ENCODE measurements at places on chromosomes 3 and 15.

DNA sequence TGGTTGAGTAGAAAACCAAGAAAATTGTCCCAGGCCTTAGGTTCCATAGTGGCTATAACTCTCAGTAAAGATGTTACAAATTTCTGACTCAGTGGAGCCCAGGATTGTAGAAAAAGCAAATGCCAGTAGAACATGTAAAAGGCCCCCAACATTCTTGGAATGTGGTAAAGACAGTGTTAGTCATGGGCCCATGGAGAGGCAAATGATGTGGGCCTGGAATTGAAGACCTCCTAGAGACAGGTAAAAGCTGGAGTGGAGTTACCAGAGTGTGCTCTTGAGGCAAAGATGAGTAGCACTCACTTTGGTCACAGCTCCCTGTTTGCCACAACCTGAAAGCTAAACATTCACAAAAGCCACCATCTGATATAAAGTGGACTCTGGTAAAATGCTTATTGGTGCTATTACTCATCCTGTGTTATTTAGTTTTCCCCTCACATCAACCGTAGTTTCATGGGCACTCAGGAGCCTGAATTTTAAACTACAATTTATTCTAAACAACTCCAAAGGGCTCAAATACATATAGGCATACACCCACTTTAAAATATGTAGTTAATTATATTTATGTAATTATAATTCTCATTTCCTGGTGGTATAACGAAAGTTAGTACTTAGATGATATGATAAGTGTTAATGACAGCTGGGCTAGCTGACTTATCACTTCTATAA is 359.6 kb upstream of the NECTIN3 start:
- no peak for DNase-seq

DNA sequence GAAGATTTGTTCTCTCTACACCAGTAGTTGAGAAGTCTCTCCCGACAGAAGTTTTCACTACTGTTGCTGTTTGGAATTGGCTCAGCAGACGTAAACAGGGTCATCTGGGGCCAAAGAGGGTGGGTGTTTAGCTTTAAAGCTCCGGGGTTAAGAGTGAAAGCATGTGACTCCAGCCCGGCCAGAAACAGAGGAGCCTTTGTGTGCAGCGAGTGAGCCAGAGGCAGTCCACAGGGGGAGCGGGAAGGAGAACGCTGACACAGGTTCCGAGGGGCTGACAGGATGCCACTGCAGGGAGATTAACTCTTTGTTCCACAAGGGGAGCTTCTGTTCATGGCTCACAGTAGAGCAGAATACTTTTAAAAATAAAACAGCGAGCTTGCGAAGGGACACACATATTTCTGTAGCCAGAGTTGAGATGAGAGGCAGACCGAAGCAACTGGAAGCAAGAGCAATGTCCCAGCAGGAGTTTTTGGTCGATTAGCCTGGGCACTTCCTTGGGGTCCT is 26.9 kb downstream of the BMF start:
- no peak for DNase-seq

DNA sequence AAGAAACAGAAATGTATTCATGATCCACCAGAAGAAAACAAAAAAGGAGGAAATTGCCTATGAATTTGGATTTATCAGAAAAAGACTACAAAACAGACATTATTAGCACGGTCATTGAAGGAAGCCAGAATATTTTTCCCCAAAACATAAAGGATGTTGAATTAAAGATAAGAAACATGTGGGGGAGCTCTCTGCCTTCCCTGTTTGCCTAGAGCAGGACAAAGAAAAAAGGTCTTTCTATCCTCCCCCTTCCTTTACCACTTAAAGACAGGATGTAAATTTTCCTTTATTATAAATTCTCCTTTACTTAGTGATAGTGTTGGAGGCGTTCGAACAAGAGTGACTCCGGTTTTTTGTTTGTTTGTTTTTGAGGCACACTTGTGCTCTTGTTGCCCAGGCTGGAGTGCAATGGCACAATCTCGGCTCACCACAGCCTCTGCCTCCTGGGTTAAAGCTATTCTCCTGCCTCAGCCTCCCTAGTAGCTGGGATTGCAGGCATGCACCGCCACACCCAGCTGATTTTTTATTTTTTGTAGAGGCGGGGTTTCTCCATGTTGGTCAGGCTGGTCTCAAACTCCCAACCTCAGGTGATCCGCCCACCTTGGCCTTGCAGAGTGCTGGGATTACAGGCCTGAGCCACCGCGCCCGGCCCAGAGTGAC is 14.9 kb upstream of the RPN1 start:
- no peak for DNase-seq

- no peak for DNase-seq
Measured at GRCh38 chr3:52269776-52270175, 8.7 kb downstream of the WDR82 start.

- DNase-seq, result no peak
Measured at GRCh38 chr3:149013726-149014125, 22.4 kb downstream of the GYG1 start.

- no peak for DNase-seq
Measured at GRCh38 chr15:65059931-65060596, 7.7 kb downstream of the RASL12 start.

DNA sequence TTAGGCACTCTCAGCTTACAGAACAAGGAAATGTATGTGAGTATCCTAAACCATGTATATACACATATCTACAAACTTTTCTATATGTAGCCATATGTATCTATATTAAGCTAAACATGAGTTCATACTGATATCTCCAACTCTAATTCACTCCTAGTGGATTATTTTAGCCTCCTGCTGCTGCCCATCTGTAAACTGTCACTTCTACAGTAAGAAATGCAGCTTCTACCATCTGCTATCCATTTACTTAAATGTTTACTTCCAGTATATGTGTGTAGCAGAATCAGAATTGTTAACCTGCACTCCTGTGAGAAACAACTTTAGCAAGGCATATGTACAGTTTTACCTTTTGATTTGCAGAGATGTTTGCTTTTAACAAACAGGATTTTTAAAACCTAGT is 478.5 kb upstream of the CBLB start:
- no peak for DNase-seq

DNA sequence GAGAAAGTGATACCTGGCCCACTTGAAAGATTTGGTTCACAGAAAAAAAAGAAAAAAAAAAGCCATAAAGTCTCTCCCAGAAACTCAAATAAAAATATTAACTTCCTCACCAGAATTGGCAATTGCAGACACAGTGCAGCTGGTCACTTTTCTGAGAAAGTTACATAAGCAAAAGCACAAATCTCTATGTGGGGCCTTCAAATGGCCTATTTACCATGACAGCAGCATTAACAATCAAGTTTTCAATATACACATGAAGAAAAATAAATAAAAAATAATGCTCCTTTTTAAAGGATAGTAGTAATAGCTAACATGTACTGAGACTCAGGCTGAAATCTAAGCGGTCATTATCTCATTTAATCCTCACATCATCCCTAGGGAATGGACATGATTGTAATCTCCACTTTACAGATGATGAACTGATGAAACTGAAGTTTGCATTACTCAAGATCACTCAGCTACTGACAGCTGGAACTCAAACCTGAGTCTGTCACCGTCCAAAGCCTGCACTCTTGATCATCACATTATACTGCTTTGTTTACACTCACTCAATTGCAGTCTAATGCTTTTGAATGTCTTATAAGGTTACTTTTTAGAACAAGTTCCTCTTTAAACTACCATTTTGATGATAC is 3.3 kb downstream of the NPTN start:
- DNase-seq, result no peak

DNA sequence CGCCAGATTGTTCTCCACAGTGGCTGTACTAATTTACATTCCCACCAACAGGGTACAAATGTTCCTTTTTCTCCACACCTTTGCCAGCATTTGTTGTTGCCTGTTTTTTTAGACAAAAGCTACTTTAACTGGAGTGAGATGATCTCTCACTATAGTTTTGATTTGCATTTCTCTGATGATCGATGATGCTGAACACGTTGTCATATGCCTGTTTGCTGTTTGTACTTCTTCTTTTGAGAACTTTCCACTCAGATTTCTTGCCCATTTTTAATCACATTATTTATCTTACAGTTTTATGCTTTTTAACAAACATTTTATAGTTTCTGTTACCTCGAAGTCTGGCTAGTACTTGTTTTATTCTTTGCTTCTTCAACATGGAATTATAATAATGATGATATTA is 643.7 kb upstream of the ALCAM start:
- no peak for DNase-seq

- no peak for DNase-seq
Measured at GRCh38 chr3:156610154-156610553, 55.2 kb upstream of the SSR3 start.

- DNase-seq, result no peak
Measured at GRCh38 chr15:79009379-79009778, 64.5 kb upstream of the CTSH start.

- DNase-seq, result no peak
Measured at GRCh38 chr3:133610031-133610430, 36.5 kb downstream of the CDV3 start.

DNA sequence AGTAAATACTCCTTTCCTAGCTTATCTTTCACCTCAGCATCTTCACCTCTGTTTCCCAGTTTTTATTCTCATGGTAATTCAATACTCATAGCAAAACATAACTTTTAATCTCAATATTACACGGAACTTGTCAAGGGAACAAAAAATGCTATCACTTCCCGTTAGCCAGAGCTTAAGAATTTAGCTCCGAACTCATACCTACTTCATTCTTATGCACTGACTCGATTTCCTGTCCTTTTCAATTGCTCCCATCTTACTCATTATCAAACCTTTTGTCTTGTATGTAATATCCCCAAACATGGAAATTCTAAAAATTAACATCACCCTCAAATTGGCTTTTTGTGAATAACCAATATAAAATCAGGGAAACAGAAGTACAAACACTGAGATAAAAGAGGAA is 28.2 kb downstream of the MYEF2 start:
- no peak for DNase-seq

DNA sequence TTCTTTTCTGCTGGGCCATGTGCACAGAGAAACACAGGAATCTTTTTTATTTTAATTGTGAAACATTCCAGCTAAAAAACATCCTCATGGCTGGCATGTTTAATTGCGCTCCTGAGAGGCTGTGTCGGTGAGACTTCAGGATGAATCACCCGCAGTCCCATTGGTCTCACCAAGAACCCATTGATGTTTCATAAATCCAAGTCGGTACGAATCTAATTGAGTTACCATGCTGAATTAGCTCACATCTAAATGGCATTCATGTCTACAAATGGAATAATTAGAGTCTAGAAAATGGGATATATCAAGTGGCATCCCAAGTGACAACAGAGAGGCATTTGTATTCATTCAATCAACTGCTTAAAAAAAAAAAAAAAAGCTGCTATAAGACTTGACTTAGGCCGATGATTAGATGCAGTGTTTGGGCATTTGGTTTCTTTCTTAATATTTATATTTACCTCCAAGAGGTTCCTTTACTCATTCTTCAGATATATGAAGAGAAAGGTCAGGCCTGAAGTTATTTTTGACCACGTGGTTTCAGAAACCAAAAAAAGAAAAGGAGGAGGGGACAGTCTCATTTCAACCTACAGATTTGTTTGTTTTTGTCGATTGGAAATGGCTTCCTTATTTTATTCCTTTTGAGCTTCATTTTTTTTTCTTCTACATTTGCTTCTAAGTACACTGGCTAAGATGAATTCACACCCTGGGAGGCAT is 79.1 kb upstream of the FOXB1 start:
- no peak for DNase-seq

DNA sequence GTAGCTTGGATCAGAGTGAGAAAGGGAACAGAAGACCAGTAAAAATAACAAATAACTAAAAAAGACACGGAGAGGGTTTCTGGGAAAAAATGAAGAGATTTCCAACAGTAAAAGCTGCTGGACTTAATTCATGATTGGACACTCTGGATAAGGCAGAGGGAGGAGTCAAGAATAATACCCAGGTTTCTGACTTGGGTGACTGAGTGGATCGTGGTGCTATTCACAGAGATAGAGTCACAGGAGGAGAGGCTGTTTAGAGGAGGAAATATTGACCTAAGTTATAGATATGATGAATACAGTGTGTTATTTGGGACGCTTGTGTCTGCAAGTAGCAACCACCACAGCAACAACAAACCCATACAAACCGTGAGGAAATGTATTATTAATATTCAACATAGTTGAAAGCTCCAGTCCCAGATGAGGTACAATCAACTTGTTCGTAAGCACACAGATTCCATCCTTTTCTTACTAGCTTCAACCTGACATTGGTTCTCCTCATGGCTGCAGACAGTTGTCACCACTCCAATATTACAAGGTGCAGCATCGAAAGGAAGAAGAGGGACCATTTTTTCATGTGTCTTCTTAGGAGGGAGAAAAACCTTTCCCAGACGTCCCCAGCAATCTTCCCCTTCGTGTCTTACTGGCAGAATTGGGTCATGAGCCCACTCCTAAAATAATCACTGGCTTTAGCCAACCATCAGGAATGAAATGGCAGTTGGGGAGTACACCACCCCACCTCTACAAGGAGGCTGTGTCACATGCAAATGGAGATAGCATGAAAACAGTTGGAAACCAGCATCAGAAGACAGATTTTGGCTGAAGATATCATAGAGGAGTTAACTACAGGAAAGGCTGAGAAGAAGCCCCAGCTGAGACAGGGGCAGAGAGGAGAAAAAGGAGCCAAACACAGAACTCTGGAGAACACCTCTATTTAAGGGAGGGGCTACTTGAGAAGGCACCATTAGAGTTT is 387.8 kb downstream of the SHQ1 start:
- DNase-seq, result no peak

DNA sequence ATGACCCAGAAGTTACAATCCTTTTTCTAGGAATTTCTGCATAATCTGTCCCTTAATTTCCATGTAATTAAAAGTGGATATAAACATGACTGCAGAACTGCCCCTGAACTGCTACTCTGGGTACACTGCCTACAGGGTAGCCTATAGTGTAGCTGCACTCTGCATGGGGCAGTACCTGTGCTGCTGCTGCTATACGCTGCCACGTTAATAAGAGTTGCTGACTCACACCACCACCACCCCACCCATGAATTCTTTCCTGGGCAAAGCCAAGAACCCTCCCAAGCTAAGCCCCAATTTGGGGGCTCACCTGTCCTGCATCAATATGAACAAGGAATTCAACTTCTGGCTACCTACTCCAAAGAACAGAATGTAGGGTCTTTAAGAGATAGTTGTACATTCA is 13.9 kb downstream of the HDGFL3 start:
- no peak for DNase-seq

GRCh38 chr3:46960081-46960701 is 16.4 kb downstream of the CCDC12 start:
- no peak for DNase-seq

- no peak for DNase-seq
Measured at GRCh38 chr3:79097964-79098660, 669.7 kb downstream of the ROBO1 start.

- no peak for DNase-seq
Measured at GRCh38 chr3:21435871-21436270, 315.1 kb downstream of the ZNF385D start.

GRCh38 chr15:51932161-51932560 is 39.4 kb downstream of the LEO1 start:
- no peak for DNase-seq

Data from stimulated activated CD4-positive, alpha-beta T cell treated with anti-CD3 and anti-CD28 coated beads, Interleukin-4, amount 100 ng/mL, for 48 hours (primary cell).